ENCODE measurements at places on chromosomes 1 and 21.

DNA sequence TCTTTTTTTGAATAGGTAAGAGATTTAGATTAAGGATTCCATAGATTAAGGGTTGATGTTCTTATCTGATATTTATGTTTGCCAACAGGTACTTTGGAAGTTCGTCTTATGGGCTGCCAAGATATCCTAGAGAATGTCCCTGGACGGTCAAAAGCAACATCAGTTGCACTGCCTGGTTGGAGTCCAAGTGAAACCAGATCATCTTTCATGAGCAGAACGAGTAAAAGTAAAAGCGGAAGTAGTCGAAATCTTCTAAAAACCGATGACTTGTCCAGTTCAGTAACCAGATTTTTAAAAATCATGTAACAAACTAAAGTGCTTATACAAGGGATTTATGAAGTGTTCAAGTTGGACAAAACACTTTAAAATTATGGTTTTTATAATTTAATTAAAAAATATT is 100.5 kb downstream of the PKN2 start:
- no peak for DNase-seq

- DNase-seq, result no peak
Measured at GRCh38 chr1:26022404-26022779, 817 bp downstream of the EXTL1 start.

DNA sequence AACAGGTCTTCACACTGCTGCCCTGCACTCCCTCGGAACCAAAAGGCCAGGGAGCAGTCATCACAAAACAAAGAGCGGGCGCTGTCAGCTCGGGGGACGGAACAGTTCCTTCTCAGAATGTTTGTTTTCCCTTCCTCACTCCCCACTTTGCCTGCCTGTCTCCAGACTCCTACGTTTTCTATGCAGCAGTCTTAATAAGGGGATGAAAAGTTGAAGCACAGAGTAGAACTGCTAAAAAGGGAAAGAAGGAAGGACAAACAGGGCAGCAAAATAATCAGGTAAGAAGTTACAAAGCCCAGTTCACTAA is 738 bp upstream of the GPR161 start:
- DNase-seq, result no peak

GRCh38 chr1:32208891-32209328 is at the start of gene DCDC2B:
Gene DCDC2B, plus strand, starts transcription at chr1:32209089. Its CDS starts 5 bp downstream, at chr1:32209094.
- DNase-seq, result no peak

GRCh38 chr1:243501002-243501401 is 245.2 kb downstream of the SDCCAG8 start:
- peak; percentile 75 for DNase-seq

DNA sequence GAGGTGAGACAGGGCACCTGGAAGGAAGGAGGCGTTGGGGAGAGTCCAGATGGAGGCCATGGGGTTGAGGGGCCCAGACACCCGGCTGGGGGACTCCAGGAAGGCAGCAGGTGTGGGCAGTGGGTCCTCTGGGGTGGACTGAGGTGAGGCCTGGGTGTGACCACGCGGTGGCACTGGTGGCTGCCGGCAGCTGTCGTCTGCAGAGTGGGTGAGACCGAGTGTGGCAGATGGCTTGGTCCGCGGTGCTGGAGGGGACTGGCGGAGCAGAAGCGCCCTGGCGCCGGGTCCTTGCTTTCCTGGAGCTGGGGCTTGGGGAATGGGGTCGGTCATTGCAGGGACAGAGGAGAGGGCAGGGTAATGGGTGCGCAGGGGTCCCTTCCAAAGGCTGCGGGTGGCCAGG is 12.5 kb downstream of the AGRN start:
- no peak for DNase-seq

GRCh38 chr1:92511541-92511940 is 24.8 kb upstream of the GFI1 start:
- DNase-seq, result no peak
